ENCODE measurements at places on chromosomes 2 and 18.

GRCh38 chr2:133653056-133653455 is 84.8 kb upstream of the NCKAP5 start:
- no peak for DNase-seq

GRCh38 chr2:56898986-56899385 is 715.2 kb downstream of the CCDC85A start:
- DNase-seq = no peak

GRCh38 chr2:120712180-120712681 is 23.4 kb upstream of the GLI2 start:
- DNase-seq = no peak

DNA sequence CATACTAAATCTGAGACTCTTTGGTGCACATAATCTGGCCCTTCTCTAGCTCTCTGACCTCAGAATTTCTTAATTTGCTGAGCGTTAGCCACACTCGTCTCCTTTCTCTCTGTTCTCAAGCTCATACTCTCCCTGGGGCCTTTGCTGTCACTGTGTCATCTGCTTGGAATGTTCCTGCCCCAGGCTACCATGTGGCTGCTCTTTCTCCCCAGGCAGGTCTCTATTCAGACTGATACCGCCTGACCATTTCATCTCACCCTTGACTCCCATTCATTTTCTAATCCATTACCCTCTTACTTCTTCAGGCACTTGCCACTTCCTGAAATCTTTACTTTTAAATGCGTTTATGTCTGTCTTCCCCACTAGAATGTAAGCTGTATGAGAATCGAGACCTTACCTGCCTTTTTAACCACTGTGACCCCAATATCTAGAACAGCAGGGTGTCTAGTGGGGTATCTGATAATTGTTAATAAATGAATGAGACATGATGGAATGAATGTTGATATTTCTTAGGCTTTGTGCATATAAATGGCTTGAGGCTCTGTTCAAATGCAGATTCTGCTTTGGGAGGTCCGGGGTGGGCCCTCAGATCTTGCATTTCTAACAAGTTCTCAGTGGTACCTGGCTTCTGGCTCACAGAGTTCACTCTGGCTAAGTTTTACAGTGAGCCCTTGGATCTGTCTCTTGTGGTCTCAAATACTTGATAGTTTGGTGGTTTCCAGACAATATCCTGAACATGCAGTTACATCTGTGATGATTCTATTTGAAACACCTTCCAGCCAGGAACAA is 89.9 kb upstream of the EPC2 start:
- DNase-seq = no peak
